ENCODE measurements at places on chromosomes 4 and X. TPM values are rescaled to one million over a fixed set of nuclear protein-coding genes. Genes with fewer than 3 reads are reported as not detected.

Gene FGF5
- not detected for total RNA-seq

Gene RIPPLY1
- not detected for total RNA-seq

Gene CNKSR2
- not detected for total RNA-seq

Gene MAGEA6
- total RNA-seq, result not detected

Gene EFHC2
- total RNA-seq, result 0.80 TPM

Gene FABP2
- total RNA-seq, result not detected

Gene CDX4
- not detected for total RNA-seq

Gene FOXP3
- 0.76 TPM for total RNA-seq

Gene SRPK3
- 0.12 TPM for total RNA-seq

Gene ZDHHC15
- 0.20 TPM for total RNA-seq

Gene ARHGEF9
- 14.6 TPM for total RNA-seq

Gene PRSS12
- 5.7 TPM for total RNA-seq

Gene ABCE1
- 49.3 TPM for total RNA-seq

Gene SMR3B
- not detected for total RNA-seq

Gene NEUROG2
- total RNA-seq, result not detected

Gene IL1RAPL2
- total RNA-seq, result not detected

Gene PHOX2B
- not detected for total RNA-seq

Gene MTNR1A
- not detected for total RNA-seq

Gene ARSJ
- total RNA-seq, result 6.0 TPM

Gene CDS1
- 19.6 TPM for total RNA-seq

Gene CLIC2
- total RNA-seq, result 2.5 TPM

Gene CHIC1
- total RNA-seq, result 1.8 TPM

Gene CPZ
- total RNA-seq, result 0.80 TPM

Gene DGAT2L6
- total RNA-seq, result not detected

Gene ATP2B3
- total RNA-seq, result not detected

Gene AFM
- total RNA-seq, result not detected

All from esophagus mucosa (tissue), 1 donor.